ENCODE measurements at places on chromosomes 3 and 15.

GRCh38 chr3:66469220-66469640 lies 31.6 kb downstream of the LRIG1 start:
- peak; percentile 76 for DNase-seq

DNA sequence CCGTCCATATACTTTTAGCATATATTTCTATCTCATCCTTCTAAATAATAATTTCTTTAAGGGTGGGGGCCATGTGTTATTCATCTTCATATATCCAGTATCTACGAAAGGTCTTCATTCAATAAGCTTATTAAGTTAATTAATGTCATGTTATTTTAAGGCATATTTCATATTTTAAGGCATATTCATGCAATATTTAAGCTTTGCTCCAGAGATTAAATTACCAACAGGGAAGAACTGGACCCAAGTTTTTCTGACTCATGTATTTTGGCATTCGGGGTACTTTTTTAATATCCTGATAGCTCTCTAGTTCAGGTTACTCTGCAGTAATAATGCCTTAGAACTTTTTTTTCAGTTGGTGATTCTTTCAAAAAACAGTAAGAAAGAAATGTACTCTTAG lies 27.4 kb downstream of the PHC3 start:
- DNase-seq = peak; percentile 48

DNA sequence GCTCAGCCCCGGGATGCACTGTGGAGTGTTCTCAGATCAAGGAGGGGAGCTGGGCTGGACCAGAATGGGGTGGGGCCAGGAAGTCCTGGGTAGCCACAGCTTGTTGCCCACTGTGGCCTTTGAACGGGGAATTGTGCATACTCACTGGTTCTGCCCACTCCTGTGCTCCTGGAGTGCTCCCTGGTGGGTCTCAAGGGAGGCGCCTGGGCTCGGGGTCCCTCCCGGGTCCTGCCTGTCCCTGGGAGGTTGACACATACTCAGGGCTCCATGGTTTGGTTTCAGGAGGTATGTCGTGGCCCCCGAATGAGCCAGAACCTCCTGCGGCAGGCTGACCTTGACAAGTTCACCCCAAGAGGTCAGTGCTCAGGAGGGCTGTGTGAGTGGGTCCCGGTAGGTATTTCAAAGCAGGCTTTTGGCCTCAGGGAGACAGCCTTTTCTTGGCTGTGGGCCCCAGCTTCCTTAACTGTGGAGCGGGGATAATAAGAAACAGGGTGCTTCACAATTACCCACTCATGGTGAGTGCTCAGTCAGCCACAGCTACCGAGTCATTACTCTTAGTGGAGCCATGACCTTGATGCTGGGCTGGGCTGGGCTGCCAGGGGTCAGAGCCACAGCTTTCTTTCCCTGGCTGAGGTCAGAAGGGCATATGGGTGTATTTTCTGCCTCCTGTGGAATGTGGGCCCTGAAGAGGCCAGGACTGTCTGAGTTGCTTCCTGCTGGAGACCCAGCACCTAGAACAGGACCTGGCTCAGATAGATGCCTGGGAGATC lies 7.6 kb downstream of the DNAH1 start:
- DNase-seq = no peak

DNA sequence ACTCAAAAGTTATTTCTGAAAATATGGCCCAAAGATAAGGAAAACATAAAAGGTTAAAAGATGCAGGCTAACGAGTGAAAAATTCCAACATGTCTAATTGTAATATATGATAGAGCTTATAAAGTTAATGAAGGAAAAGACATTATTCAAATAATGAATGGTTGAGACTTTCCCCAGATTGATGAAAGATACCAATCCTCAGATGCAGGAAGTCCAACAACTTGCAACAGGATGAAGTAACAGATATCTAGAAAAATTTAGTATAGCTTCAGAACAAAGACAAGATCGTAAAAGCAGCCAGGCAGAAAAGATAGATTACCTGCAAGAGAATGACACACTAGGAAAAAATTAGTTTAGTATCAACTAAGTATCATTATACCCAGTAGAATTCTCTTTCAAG lies 546.4 kb upstream of the PPP2R3A start:
- no peak for DNase-seq

- no peak for DNase-seq
These were observed 41.8 kb downstream of the HLTF start for GRCh38 chr3:149044339-149045083.

- peak; percentile 11 for DNase-seq
These were observed 39.5 kb downstream of the USP8 start for GRCh38 chr15:50463423-50464358.

- no peak for DNase-seq
These were observed 57.7 kb upstream of the BNIP2 start for GRCh38 chr15:59746777-59747176.

- DNase-seq = no peak
These were observed 28.1 kb downstream of the DCLK3 start for GRCh38 chr3:36736301-36736700.

DNA sequence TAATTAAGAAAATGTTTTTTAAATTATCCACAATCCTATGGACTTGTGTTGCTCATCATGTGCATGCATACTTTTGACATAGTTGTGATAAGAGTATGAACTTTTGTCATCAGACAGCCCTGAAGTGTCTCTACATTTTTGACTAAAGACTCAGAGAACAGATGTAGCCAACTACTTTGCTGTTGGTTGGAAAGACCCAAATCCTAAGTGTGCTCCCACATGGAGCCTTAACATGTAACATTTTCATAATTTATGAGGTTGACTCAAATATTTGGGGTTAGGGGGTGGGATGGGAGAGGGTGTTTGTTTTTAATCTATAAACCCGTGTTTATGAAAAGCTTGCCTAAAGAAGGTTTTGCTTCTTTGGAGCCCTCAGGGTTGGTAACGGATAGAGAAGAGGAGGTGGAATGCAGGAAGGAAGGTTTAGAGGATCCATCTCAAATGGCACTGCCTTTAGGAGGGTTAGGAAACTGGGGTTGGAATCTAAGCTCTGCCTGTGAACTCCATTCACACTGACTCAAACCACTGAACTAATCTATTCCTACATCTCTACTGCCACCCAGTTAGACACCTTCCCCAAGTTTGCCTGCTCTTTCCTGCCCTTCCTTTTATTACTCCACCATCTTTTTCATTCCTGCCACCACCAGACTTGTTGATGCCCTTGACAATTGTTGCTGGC lies 3.7 kb downstream of the BOC start:
- peak; percentile 83 for DNase-seq

GRCh38 chr3:1326546-1326945 lies 233.7 kb downstream of the CNTN6 start:
- DNase-seq = no peak

GRCh38 chr15:83565553-83566159 lies 88.3 kb upstream of the ADAMTSL3 start:
- DNase-seq = peak; percentile 32

- DNase-seq = no peak
These were observed 50.0 kb downstream of the PLS1 start for GRCh38 chr3:142646020-142646785.

GRCh38 chr15:38885001-38885400 lies 320.4 kb upstream of the RASGRP1 start:
- DNase-seq = peak; percentile 89

- DNase-seq = no peak
These were observed 61.4 kb downstream of the SMAD6 start for GRCh38 chr15:66763186-66764071.

DNA sequence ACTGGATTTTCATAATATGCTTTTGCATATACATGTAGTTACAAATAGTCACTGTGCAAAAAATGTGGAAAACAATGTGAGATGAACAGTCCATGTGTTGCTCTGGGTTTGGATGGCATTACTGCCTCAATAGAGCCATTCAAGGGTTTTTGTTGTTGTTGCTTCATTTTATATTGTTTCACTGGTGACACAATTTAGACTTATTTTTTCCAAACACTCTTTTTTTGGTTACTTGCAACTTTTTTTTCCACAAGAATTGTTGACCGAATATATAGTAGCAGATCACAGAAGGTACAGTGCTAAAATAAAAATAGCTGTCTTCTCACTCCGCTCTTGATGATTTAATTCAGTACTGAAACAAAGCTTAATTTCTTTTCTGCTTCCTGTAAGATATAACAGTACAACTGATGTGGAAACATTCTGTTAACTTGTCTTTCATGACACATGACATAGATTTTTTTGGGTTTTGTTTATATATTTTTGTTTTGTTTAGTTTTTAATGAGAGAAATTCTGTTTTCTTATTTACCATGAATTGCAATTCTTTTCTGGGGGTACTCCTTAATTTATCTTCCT lies 618.6 kb downstream of the NAALADL2 start:
- no peak for DNase-seq

GRCh38 chr3:3074551-3075257 lies 35.5 kb downstream of the IL5RA start:
- no peak for DNase-seq

DNA sequence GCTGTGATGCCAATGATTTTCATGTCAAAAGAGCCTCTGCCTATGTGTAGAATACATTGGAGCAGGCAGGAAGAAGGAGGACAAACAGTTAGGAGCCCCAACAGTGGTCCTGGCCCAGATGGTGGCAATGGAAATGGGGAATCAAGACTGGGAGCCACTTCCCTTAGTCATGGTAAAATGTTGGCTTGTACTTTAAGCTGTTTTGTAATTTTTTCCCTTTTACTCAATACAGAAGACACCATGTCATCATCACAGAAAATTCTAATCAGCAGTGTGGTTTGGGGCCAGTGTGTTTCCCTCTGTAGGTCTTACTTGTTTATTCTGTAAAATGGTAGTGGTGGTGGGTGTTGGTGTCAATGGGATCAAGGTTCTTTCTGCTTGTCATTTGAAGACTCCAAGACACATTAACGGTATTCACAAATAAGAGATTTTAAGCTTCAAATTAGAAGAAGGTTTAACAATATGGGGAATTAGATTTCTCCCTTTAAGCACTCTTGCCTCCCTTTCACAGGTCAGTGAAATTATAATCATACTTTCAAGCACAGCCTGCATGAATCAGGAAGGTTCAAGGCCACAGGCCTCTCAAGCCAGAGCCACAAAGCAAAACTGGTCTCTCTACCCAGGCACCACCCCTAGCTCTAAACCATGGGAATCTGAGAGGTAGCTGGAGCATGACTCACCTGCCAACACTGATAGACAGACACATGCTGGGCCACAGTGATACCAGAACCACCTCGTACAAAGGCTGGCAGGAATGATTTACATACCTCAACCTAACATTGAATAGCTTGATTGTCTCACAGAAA lies 24.9 kb downstream of the SIAH2 start:
- DNase-seq = peak; percentile 28

DNA sequence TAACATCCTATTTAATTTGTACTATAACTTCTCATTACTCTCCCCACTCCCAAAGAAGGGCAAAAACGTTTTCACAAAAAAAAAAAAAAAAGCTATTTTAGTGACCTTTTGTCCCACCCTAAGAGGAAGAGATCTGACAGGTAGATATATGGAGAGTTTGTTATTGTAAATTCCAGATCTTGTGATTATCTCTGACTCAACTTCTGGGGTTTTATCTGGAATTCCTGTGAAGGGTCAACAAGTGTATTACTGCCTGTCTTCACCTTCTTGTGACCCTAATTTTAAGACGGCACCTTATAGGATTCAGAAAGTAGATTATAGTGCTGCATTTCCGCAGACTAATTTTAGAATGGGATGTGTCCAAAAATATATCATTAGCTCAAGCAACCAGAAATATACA lies 205.9 kb upstream of the CDIN1 start:
- no peak for DNase-seq

- no peak for DNase-seq
These were observed 932 bp upstream of the VPS8 start for GRCh38 chr3:184811034-184811433.

GRCh38 chr3:47910233-47910632 lies 106.0 kb downstream of the MAP4 start:
- no peak for DNase-seq

GRCh38 chr3:191355406-191355805 lies 25.1 kb upstream of the UTS2B start:
- DNase-seq = no peak

GRCh38 chr3:138213398-138214085 lies 26.4 kb downstream of the ARMC8 start:
- DNase-seq = peak; percentile 13

GRCh38 chr3:140529096-140529495 lies 148.8 kb upstream of the TRIM42 start:
- DNase-seq = peak; percentile 19

GRCh38 chr15:47517737-47518136 lies 199.6 kb upstream of the SEMA6D start:
- no peak for DNase-seq

GRCh38 chr15:60674704-60675395 lies 195.9 kb upstream of the ICE2 start:
- DNase-seq = no peak
